Retina (tissue), 1 donor: ENCODE measurements at places on chromosomes 11 and 22.

DNA sequence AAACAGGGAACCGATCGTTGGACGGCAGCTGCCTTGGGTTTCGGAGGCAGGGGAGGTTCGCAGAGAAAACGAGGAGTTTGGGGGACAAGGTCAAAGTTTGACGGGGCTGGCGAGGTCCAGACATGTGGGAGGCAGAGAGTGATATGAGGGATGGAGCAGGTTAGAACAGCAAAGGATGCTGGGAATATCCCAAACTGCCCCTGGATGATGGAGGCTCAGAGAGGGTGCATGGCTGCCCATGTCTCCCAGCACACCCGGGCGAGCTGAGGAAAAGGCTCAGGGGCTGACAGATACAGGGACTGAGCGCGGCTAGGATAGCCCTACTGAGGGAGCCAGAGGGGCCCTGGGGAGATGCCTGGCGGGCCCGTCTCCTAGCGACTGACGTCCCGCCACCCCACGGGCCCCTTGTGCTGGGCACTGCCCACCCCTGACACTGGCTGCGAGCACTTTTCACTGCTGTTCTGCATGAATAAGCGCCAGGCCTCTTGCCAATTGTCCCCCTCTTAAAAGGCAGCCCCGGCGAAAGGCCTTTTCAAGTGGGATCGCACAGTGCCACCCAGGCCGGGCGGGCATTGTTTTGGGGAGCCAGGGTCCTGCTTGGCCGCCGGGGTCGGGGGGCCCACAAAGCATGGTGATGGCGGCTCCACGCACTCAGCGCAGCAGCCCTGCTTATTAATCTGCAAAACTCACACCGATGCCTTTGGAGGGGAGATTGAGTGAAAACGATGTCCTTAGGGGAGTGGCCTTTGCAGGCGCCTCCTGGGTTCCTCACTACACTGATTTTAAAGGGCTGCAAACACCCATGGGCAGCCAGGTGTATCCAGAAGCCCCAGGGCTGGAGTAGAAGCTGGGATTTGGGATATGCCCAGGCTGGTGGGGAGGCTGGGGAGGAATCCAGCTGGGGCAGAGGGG, 90.0 kb upstream of the LINC01488 start:
- peak; percentile 43 for DNase-seq

DNA sequence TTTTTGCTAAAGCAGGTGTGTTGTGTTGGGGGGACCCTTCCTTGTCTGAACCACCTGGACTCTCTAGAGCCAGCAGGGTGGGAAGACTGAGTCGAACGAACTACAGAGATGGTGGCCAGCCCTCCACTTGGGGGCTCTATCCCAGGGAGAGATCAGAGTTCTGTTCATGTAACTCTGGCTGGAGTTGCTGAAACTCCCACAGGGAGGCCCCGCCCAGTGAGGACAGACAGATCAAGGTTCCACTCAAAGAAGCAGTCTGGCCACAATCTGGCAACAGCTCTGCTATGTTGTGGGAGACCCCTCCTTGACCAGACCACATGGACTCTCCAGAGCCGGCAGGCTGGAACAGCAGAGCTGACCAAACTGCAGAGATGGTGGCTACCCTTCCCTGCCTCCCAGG, 20.2 kb upstream of the OR5AK2 start:
- no peak for DNase-seq

DNA sequence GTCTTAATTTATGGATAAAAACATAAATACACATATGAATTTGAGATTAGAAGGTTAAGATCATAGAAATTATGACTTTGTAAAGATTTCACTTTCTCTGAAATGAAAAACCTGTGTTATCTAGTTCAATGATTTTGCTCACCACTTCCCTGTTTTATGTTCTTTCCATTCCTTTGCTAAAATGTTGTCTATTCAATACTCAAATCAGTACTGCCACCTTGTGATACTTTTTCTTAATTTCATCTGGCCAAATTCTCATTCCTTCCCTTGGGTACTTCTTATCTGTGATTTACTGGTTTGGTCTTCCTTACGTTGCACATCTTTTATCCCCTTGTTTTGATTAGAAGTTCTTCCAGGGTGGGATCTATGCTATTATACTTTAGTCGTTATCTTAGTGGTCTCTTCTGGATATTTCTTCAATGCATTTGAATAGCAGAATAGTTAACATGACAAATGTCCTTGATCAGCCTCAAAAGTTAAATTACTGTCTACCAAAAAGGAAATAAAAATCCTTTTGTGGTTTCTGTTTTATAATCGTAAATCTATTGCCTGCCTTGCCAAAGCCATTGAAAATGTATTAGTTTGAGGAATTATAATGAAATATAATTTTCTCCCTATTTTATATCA, 197.0 kb downstream of the PGR start:
- DNase-seq = no peak

GRCh38 chr11:126152586-126152985, 58.9 kb downstream of the RPUSD4 start:
- no peak for DNase-seq

GRCh38 chr11:79626135-79627075, 185.6 kb upstream of the TENM4 start:
- no peak for DNase-seq

GRCh38 chr22:44497218-44497904, 672 bp downstream of the RTL6 start:
- peak; percentile 72 for DNase-seq
